ENCODE measurements at places on chromosomes 16 and 17.
A peak's percentile ranks its signal among the peaks of the same experiment; 100 is the strongest.

DNA sequence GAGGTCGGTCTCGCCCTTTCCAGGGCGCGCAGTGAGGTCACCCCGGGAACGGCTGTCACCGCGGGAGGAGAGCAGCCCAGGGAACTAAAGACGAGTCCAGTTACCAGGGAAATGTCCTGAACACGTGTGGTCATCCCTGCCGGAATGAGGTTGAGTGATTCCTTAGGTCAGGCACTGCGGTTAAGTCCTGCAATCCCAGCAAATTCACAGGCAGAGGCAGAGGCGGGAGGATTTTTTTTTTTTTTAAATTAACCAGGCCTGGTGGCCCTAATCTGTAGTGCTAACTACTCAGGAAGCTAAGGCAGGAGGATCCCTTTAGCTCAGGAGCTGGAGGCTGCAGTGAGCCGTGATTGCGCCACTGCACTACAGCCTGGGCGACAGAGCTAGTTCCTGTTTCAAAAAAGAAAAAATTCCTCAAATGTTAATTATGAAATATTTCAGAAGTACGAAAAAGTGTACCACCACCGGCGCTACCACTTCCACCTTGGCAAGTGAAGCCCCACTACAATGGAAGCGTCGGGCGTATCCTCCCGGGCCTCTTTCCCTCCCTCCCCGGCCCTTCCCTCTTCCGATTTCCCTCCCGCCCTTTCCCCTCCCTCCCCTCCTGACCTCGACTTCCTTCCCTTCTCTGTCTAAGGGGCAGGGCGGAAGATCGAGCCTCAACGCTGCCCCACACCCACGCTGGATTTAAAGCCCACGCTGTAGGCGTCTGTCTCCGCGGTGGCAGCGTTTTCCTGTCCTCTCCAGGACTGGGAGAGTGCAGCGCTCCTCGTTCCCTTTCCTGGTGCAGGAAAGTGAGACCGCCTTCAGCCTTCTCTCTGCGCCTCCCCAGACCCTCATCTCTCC is 27.3 kb downstream of the SLFN11 start:
- H3K36me3 ChIP-seq = no peaks in the 10 kb centered on the region
- H3K4me1 ChIP-seq = peaks cover 6% of the 10 kb centered on the region
- H3K4me3 ChIP-seq = peak overlapping the region; percentile 63
- no peak overlapping the region for H3K27ac ChIP-seq

DNA sequence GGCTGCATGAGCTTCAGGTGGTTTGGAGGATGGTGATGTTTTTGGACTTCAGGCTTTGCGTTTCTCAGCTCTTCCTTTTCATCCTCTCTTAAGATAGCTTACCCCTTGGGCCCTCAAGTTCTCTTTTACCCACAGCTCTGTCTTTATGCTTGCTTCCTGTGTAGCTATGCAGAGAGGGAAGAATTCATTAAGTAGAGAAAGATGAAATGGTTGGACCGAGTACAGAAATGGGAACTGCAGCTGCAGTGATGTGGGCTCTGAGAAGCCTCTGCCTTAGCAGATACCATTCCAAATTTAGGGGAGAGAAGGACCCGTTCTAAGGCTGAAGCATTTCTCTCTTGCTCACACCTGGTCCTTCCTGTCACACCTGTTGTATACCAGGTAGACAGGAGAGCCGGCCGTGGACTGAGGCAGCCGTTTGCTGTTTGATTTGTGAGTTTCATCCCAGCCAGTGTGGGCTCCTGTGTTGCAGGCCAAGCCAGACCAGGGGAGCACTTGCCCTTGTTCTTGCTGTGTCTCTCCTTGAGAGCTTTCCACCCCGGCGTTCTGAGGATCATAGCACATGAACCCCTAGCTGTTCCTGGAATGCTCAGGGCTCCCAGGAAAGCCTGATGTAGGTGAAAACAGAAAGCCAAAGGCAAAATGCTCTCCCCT is 392.7 kb downstream of the CPPED1 start:
- H3K27me3 ChIP-seq = no peaks in the 10 kb centered on the region
- H3K27ac ChIP-seq = no peak overlapping the region
- no peak for DNase-seq
- no peak overlapping the region for H3K4me3 ChIP-seq

DNA sequence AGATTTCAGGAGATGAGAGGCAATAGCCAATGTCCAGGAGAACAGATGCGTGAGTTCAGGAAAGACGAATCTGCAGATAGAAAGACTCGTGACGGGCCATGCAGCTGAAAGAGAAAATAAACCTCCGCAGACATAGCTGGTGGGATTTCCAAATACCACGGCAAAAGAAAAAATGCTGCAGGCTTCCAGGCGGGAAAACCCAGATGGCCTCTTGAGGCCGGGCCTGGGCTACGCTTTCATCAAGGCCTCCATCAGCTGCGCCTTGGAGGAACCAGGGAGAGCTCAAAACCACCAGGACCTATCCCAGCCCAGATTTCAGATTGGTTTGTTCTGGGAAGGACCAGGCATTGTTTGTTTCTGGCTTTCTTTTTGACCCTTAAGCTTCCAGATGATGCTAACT is 16.7 kb downstream of the CCDC40 start:
- H3K4me3 ChIP-seq = no peak overlapping the region
- peaks cover 13% of the 10 kb centered on the region for H3K36me3 ChIP-seq
- no peaks in the 10 kb centered on the region for H3K27me3 ChIP-seq
- DNase-seq = no peak
- H3K4me1 ChIP-seq = no peaks in the 10 kb centered on the region

DNA sequence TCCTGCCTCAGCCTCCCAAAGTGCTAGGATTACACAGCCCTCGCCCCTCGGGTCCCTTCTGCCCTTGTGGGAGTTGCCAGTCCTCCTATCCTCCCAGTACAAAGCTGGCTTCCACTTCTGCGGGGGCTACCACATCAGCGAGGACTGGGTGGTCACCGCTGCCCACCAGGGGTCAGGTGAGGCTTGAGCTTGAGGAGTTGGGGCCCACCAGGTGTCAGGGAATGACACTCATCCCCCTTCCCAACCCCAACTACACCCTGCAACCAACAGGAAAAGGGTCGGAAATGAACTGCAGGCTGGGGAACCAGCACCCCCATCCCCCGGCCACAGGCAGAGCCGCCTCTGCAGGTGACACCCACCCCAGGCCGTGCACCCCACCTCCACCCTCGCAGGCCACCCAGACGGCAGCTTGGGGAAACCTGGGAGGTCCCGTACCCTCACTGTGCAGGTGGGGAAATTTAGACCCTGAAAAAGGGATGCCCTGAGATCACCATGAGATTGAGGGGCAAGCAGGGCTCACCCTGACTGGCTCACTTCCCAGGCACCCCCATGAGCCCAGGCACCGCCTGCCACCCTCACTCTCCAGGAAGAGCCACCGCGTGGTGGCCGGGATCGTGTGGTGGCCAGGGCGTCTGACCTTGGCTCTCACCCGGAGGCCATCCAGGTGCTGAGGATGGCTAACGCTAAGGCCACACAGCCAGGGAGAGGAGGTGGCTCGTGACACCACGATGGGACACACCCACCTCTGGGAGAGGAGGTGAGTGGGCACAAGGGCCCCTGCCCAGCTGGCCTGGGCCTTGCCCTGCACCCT is 8.0 kb downstream of the CTRB1 start:
- H3K27ac ChIP-seq = no peak overlapping the region
- H3K4me1 ChIP-seq = no peaks in the 10 kb centered on the region
- no peak for DNase-seq
- no peaks in the 10 kb centered on the region for H3K27me3 ChIP-seq
- no peak overlapping the region for H3K4me3 ChIP-seq

GRCh38 chr17:14580499-14580898 is 279.6 kb downstream of the HS3ST3B1 start:
- H3K36me3 ChIP-seq = no peaks in the 10 kb centered on the region
- DNase-seq = no peak
- no peak overlapping the region for H3K27ac ChIP-seq
- H3K4me3 ChIP-seq = no peak overlapping the region

DNA sequence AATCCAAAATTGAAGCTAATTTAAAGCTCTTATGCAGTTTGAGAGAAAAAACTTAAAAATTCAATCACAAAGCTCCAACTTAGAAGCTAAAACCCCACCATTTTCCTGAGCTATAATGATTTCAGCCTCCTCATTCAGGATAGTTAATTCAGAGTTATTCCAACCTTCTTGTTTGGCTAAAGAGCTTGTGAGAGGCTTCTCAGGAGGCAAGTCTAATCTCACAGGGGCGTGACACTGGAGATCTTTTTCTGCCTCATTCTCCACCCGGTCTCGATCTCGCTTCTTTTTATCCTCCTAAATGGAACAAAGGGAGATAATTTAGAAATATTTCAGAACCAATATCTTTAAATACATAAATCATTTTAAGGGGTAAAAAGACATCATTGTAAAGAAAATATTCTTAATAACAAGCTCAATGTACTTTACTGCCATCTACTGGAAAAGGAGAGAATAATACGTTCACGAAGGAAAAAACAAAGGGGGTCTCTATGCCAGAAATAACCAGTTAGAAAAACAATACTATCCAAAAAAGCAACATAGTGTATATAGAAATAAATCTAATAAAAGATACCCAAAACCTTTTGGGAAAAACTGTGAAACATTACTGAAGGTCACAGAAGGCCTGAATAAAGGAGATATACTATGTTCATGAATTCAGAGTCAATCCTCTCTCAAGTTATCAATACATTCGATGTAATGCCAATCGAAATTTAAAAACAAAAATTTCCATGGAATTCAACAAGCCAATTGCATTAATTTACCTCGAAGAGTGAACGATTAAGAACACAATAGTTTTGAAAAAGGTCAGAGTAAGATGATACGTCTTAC is 13.9 kb downstream of the BRD7 start:
- H3K4me3 ChIP-seq = no peak overlapping the region
- peaks cover 17% of the 10 kb centered on the region for H3K36me3 ChIP-seq
- peaks cover 6% of the 10 kb centered on the region for H3K4me1 ChIP-seq

GRCh38 chr16:2664574-2664982 is 17.7 kb upstream of the KCTD5 start:
- no peak for DNase-seq
- H3K4me1 ChIP-seq = peaks cover 5% of the 10 kb centered on the region
- no peaks in the 10 kb centered on the region for H3K27me3 ChIP-seq
- H3K4me3 ChIP-seq = no peak overlapping the region

- H3K36me3 ChIP-seq = peaks cover 27% of the 10 kb centered on the region
- H3K27ac ChIP-seq = peak overlapping the region; percentile 98
- peaks cover 56% of the 10 kb centered on the region for H3K4me1 ChIP-seq
- H3K27me3 ChIP-seq = no peaks in the 10 kb centered on the region
These were observed 765 bp downstream of the KRT19 start for GRCh38 chr17:41527063-41528023.

GRCh38 chr17:4090898-4091297 is 51.9 kb downstream of the ZZEF1 start:
- peaks cover 23% of the 10 kb centered on the region for H3K36me3 ChIP-seq
- no peak overlapping the region for H3K4me3 ChIP-seq
- no peaks in the 10 kb centered on the region for H3K27me3 ChIP-seq
- H3K27ac ChIP-seq = no peak overlapping the region
- no peaks in the 10 kb centered on the region for H3K4me1 ChIP-seq

- H3K4me3 ChIP-seq = no peak overlapping the region
- no peaks in the 10 kb centered on the region for H3K27me3 ChIP-seq
- no peaks in the 10 kb centered on the region for H3K4me1 ChIP-seq
- H3K36me3 ChIP-seq = peaks cover 12% of the 10 kb centered on the region
- no peak for DNase-seq
- H3K27ac ChIP-seq = no peak overlapping the region
These were observed 13.7 kb downstream of the RNF213 start for GRCh38 chr17:80274331-80274730.

GRCh38 chr17:30824002-30824355 is 513 bp downstream of the CRLF3 start:
- H3K27me3 ChIP-seq = no peaks in the 10 kb centered on the region
- H3K27ac ChIP-seq = peak overlapping the region; percentile 94
- peak overlapping the region; percentile 95 for H3K4me3 ChIP-seq
- peaks cover 16% of the 10 kb centered on the region for H3K4me1 ChIP-seq

DNA sequence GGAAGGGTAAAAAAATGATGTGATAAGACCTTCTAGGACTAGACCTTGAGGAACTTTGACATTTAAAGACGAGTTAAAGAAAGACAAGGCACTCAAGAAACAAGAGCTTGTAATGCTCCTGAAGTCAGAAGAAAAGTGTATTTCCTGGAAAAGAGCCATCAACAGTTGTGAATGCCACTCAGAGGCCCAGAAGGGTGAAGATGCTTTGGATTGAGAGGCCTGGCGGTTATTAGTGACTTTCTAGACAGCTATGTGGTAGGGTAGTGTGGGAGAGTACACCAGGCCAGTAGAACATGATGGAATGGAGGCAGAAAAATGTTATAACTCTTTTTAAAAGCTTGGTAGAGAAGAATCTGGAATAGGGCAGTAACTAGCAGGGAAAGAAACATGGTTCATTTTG is 34.1 kb upstream of the ANKFN1 start:
- no peak overlapping the region for H3K27ac ChIP-seq
- no peaks in the 10 kb centered on the region for H3K4me1 ChIP-seq
- H3K27me3 ChIP-seq = peaks cover 31% of the 10 kb centered on the region
- no peak for DNase-seq
- no peaks in the 10 kb centered on the region for H3K36me3 ChIP-seq

- H3K27ac ChIP-seq = no peak overlapping the region
- H3K27me3 ChIP-seq = peaks cover 42% of the 10 kb centered on the region
- H3K4me1 ChIP-seq = peaks cover 2% of the 10 kb centered on the region
- no peak for DNase-seq
These were observed 5.9 kb downstream of the GNGT2 start for GRCh38 chr17:49204516-49204915.

GRCh38 chr17:77905766-77906165 is 52.7 kb upstream of the TNRC6C start:
- DNase-seq = no peak
- H3K36me3 ChIP-seq = no peaks in the 10 kb centered on the region
- no peaks in the 10 kb centered on the region for H3K4me1 ChIP-seq
- H3K4me3 ChIP-seq = no peak overlapping the region
- no peak overlapping the region for H3K27ac ChIP-seq

DNA sequence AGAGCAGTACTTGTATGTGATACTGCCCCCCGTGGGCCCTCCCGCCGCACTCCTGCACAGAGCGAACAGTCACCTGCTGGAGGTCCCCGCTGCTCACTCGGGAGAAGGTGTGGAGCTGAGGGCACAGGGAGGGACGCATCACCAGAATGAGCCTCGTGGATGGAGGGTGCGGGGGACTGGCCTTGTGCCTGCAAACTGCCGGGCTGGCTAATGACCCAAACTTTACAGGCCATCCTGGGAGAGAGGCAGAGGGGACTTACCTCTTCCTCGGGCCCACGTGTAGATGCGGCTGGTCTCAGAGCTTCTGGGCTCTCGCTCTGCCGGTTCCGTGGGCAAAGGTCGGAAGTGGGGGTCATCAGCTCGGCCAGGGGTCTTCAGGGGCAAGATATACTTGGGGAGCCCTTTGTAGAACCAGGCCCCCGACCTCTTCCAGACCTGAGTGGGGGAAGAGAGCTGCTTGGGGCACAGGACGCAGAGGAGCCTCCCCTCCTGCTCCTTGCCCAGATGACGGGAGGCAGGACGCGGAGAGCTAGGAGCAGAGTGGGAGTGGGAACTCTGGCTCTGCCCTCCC is 65.5 kb upstream of the DOC2B start:
- H3K4me3 ChIP-seq = no peak overlapping the region
- peaks cover 15% of the 10 kb centered on the region for H3K36me3 ChIP-seq
- H3K27ac ChIP-seq = no peak overlapping the region
- no peaks in the 10 kb centered on the region for H3K27me3 ChIP-seq

DNA sequence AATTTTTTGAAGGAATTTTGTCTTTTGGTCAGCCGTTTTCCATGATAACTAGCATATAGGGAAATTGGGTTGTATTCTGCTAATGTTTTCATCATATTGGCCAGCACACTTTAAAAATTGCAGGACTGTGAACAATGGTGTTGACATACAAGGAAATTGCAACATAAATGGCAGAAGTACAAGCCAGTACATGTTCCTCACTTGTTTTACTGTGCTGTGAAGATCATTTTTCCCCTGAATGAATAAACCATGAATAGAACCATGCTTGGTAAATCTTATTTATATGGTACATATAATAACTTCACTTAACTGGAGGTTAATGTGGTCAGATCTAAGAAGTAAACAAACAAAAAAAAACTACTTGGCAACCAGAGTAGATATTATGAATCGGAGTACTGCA is 22.8 kb downstream of the OMG start:
- no peak for DNase-seq
- H3K27ac ChIP-seq = no peak overlapping the region
- H3K27me3 ChIP-seq = no peaks in the 10 kb centered on the region
- H3K36me3 ChIP-seq = peaks cover 28% of the 10 kb centered on the region
- H3K4me3 ChIP-seq = no peak overlapping the region
